ENCODE measurements at places on chromosomes 4 and X. TPM values are rescaled to one million over a fixed set of nuclear protein-coding genes. Genes with fewer than 3 reads are reported as not detected.

- no peak for DNase-seq
- no peaks in the 10 kb centered on the region for H3K4me1 ChIP-seq
- no peak overlapping the region for H3K4me3 ChIP-seq
- no peaks in the 10 kb centered on the region for H3K36me3 ChIP-seq
Measured at GRCh38 chr4:8047837-8048678, 108.4 kb upstream of the AFAP1 start.

The QDPR gene
- total RNA-seq, result 21.8 TPM

The FGF13 gene
- not detected for total RNA-seq

- H3K4me3 ChIP-seq, result no peak overlapping the region
- H3K4me1 ChIP-seq, result peaks cover 30% of the 10 kb centered on the region
- no peaks in the 10 kb centered on the region for H3K27me3 ChIP-seq
- peaks cover 59% of the 10 kb centered on the region for H3K36me3 ChIP-seq
Measured at GRCh38 chrX:47200385-47201150, 6.9 kb downstream of the UBA1 start.

- H3K27me3 ChIP-seq, result no peaks in the 10 kb centered on the region
- H3K4me1 ChIP-seq, result no peaks in the 10 kb centered on the region
- H3K36me3 ChIP-seq, result no peaks in the 10 kb centered on the region
- H3K4me3 ChIP-seq, result no peak overlapping the region
Measured at GRCh38 chr4:90883519-90883918, 756.3 kb downstream of the CCSER1 start.

- H3K36me3 ChIP-seq, result no peaks in the 10 kb centered on the region
- no peak for DNase-seq
- no peaks in the 10 kb centered on the region for H3K27me3 ChIP-seq
- no peak overlapping the region for H3K27ac ChIP-seq
Measured at GRCh38 chr4:82320351-82320750, 53.4 kb downstream of the HNRNPD start.

The RHOH gene
- 200 TPM for total RNA-seq

GRCh38 chrX:12958059-12958458 is 16.9 kb upstream of the TMSB4X start:
- no peaks in the 10 kb centered on the region for H3K27me3 ChIP-seq
- H3K27ac ChIP-seq, result peak overlapping the region; percentile 59
- no peaks in the 10 kb centered on the region for H3K36me3 ChIP-seq

DNA sequence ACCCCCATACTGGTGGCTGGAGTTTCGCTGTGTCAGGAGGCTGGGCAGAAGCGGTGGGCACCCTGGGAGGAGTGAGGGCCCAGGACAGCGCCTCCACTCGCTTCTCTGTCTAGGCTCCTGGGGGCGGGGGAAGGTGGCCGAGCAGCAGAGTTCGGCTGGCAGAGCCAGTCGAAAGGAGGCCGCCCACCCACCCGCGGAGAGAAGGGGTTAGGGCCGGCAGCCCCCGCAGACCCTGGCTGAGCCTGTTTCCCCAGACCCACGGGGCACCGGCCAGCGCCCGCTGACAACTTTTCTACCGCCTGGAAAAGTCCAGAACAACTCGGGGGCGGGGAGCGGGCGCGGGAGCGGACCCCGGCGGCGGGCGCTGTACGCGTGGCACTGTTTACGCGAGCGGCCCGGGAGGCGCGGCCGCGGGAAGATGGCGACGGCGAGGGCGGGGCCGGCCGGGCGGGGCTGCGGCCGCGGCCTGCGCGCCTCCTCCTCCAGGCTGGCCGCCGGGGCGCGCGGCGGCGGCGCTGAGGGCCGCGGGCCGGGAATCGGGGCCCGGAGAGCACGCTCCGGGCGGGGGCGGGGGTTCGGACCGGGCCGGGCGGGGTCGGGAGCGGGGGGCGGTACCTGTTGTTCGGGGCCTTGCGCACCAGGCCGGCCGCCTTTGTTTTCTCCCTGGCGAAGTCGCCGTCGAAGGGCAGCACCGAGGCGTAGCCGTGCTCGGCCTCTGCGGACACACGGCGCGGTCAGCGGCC is 628 bp downstream of the MXD4 start:
- peaks cover 7% of the 10 kb centered on the region for H3K36me3 ChIP-seq
- peak; percentile 56 for DNase-seq
- H3K4me3 ChIP-seq, result peak overlapping the region; percentile 11
- no peaks in the 10 kb centered on the region for H3K27me3 ChIP-seq

The NEIL3 gene
- 0.15 TPM for total RNA-seq

Measured in CD4-positive, alpha-beta memory T cell (primary cell).